Psoas muscle (tissue), 8 donors: ENCODE measurements at places on chromosomes 6 and 20. TPM values are rescaled to one million over a fixed set of nuclear protein-coding genes. Genes with fewer than 3 reads are reported as not detected.

DNA sequence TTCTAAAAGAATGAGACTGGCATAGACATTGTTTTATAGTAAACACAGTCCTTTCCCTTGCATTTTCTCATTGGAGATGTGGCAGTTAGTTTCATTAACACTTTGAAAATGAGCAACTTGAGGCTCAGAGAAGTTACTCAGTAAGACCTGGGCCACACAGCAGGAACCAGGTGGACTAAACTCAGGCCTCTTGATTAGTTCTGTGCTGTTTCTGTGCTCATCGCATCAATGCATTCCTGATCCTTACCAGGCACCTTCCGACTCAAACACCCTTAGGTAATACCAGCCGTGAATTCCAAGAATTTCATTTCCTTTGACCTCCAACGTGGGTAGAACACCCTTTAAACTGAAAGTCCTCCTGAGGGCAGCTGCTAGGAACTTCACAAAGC is 362.8 kb downstream of the ESR1 start:
- no peak for DNase-seq

- DNase-seq, result no peak
These were observed 396.2 kb downstream of the RFPL4B start for GRCh38 chr6:112743323-112743722.

- DNase-seq, result peak; percentile 70
These were observed 47.1 kb downstream of the MCUR1 start for GRCh38 chr6:13767121-13767808.

Gene ACTL10
- 0.74 TPM for polyA plus RNA-seq

DNA sequence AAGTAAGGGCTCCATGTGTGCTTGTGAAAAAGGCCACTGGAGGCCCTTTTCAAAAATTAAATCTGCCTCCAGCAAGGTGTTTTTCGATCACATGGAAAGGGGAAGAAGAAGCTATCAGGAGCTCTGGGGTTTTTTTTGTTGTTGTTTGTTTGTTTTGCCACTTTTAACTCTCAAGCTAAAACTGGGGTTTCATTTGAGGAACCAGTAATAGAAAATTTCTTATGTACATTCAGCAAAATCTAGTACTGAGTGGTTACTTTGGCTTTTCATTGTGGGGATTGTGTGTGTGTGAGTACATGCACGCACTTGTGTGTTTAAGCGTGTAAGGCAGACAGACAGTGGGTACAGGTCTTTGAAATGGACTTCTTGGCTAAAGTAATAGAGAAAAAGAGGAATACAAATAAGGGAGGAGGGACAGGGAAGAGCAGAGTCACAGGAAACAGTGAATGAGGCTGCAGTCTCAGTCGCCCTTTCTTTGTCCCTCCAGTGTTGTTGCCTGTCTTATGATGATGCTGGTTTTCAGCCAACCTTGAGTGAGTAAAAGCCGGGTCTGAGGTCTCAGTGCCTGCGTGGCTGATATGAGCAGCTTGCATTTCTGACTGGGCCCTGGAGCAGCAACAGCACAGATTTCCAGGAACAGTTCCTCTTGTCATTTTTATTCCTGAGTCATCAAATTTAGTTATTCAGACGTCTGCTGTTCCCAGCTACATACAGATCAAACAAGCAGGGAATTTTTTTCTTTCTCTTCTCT is 26.2 kb downstream of the SLC16A10 start:
- DNase-seq, result peak; percentile 49

DNA sequence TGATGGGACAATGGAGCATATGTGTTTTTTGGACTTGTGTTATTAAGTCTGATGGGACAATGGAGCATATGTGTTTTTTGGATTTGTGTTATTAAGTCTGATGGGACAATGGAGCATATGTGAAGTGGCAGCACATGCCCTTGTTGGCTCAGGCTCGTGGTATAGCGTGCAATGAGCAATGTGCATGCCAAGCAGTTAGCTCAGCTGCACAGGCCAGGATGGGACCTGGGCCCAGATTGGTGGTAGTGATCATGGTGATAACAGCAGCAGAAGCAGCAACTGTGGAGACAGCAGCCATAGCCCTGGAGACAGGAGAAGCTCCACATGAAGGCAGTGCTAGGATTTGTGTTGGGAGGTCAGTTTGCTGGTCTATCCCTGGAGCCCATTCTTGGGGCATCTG is 61.1 kb downstream of the IL20RA start:
- no peak for DNase-seq

Gene PGC
- 1.0 TPM for polyA plus RNA-seq

DNA sequence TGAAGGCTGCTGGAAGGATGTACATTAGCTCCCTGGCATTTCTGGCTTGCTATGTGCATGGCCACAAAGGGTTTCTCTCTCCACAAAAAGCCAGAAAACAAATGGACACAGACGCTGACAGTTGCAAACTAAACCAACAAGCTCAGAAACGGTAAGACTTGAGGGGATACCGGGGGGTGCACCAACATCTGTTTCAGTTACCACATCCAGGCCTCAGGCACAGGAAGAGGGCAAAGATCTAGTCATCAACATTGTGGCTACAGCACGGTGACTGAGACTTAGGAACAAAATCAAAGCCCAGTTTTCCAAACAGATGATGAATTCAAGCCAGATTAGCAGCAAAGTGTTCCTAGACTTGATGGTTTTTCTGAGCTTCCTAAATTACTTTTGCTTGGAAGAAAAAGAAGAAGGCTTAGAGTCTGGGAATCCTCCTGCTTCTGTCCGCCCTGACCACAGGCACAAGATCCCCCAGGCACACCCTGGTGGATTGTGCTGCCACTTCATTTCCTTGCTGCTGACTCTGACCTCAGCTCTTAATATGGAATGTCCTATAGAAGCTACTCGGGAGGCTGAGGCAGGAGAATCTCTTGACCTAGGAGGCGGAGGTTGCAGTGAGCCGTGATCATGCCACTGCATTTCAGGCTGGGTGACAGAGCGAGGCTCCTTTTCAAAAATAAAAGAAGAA is 54.2 kb upstream of the ADGRF1 start:
- no peak for DNase-seq

Gene CRISP2
- polyA plus RNA-seq, result not detected

GRCh38 chr6:151999194-151999593 is 191.7 kb downstream of the ESR1 start:
- DNase-seq, result no peak

Gene CALHM6
- 0.97 TPM for polyA plus RNA-seq

Gene SLC35D3
- not detected for polyA plus RNA-seq

DNA sequence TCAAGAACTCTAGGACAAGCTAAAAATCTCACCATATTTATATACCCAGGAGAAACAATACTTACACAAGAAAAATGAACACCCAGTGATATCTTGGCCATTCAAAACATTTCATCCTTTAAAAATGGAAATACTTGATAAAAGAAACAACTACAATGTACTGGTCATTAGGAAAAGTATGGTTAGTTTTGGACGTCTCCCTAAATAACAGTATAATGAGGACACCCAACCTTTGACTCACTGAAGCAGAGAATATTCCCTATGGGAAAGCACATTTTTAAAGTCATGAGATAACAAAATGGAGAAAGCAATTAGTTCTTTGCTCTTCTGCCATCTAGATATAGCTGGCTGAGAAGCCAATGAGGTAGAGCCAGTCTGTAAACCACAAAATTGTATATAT is 164.4 kb downstream of the TBX18 start:
- no peak for DNase-seq

Gene OR2H2
- not detected for polyA plus RNA-seq

DNA sequence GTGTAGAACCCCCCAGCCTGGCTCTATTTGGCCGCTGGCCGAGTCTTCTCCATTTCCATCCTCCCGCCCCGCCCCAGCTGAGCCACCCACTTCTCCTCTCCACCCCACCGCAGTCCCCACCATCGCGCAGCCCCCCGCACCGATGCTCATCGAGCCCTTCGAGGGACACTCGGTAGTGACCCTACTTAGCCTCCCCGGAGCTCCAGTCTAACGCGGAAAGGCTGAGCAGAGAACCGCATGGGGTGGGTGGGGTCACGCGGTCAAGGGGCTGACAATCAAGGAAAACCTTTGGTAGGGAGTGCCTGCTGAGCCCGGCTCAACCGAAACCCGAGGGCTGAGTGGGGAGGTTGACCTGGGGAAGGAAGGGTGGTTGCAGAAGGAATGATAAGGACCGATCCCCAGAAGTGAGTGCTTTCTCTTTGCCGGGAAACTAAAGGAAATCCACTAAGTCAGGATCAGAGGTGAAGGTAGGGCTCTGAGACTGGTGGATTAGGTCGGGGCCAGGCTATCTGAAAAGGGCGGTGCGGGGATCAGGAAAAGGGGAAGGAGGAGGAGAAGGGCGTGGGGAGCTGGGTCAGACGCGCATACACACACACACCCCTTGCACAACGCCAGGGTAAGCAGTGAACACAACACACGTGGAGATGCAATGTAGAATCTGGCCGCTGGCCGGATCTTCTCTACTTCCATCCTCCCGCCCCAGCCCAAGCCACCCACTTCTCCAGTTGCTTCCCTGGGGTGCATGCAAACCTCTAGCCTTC is 49.8 kb downstream of the CPXM1 start:
- DNase-seq, result peak; percentile 50

DNA sequence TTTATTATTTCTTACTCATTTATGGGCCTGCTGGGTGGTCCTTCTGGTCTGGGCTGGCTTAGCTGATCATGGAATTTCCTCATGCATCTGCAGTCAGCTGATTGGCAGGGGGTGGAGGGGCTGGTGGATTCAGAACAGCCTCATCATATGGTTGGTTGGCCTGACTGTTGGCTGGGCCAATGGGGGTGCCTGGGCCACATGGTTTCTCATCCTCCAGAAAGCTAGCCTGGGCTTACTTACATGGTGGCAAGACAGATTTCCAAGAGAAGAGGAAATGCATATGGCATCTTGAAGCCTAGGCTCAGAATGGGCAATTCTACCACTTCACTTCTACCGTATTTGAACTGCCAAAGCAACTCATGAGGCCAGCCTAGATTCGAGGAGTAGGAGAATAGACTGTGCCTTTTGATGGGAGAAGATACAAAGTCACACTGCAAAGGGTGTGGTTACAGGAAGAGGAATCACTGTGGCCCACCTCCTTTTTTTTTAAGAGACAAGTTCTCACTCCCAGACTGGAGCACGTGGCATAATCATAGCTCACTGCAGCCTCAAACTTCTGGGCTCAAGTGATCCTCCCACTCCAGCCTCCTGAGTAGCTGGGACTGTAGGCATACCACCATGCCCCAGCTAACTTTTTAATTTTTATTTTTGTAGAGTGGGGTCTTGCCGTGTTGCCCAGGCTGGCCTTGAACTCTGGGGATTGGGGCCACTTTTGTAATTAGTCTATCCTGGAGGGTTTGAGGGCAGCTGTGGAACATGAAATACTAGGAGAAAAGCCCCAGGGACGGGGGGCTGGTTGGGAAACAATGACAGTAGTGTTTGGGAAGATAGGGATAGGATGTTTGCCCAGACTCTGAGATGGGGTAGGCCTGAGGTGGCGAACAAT is 47.6 kb upstream of the RNF24 start:
- DNase-seq, result no peak

Gene DDX43
- 0.12 TPM for polyA plus RNA-seq

- DNase-seq, result no peak
These were observed 41.3 kb downstream of the SESN1 start for GRCh38 chr6:109053336-109053735.

Gene C20orf141
- polyA plus RNA-seq, result not detected

- no peak for DNase-seq
These were observed 105.4 kb downstream of the TSHZ2 start for GRCh38 chr20:53077373-53078205.

DNA sequence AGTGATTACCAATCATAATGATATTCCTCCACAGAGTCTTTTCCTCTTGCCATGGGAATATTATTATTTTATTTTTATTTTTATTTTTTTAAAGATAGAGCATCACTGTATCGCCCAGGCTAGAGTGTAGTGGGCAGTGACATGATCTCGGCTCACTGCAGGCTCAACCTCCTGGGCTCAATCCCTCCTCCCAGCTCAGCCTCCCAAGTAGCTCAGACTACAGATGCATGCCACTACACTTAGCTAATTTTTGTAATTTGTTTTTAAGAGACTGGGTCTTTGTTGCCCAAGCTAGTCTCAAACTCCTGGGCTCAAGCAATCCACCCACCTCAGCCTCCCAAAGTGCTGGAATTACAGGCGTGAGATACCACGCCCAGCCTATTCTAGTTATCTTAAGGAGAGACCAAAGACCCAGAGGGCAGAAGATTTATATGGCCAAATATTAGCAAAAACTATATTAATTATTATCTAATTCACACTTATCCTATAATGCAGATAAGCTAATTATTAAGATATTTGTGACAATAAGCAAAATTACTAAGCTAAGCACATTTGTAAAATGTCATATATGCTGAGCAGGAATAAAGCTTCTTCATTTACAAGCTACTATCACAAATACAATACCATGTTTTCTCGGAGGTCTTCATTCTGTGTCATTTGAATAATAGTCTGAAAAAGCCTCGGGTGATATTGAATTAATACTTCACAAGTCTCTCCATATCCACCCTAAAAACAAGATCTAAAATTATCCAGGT is 63.5 kb downstream of the HACE1 start:
- no peak for DNase-seq

DNA sequence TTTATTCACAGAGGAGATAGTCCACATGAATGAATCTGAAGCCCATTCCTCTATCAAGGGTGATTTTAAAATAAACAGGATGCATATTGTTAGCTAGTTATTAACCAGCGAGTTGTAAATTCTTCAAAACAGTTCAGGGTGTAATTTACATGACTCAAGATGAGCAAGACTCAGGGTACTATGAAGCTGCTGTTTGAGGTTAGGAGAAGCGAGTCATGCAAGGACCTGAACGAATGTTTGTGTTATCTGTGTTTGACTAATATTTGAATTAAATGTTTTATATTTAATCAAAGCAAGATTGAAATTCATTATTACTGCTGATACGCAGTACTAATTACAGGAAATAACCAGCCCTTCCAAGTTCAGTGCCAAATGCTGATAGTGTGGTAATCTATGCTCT is 191.1 kb downstream of the SAMD5 start:
- DNase-seq, result no peak

Gene IYD
- 0.05 TPM for polyA plus RNA-seq

DNA sequence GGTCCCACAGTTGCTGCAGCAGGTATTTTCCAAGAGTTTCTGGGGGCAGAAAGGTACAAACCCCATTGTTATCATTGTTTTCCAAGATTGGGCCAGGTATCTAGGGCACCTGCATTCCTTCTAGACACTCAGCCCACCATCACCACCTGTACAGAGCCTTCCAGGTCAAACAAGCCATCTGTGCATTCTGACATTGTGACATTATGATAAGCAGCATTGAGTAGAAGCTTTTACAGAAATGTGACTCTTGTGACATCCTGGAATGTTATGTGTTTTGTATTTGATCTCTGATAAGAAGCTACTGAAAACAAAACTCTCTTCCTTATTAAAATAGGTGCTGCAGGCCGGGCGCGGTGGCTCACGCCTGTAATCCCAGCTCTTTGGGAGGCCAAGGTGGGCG is 128.1 kb upstream of the CCN2 start:
- DNase-seq, result no peak
